Urinary bladder (tissue), 4 donors: ENCODE measurements at places on chromosomes 1 and 21. TPM values are rescaled to one million over a fixed set of nuclear protein-coding genes. Genes with fewer than 3 reads are reported as not detected.

GRCh38 chr1:243946946-243947345, 96.9 kb upstream of the AKT3 start:
- DNase-seq: no peak

- DNase-seq: peak; percentile 72
These were observed at the start of gene COL16A1 for GRCh38 chr1:31703431-31704270. TSS of gene COL16A1 (minus strand) at chr1:31704017. CDS start at chr1:31702193, 1,824 bp downstream.

DNA sequence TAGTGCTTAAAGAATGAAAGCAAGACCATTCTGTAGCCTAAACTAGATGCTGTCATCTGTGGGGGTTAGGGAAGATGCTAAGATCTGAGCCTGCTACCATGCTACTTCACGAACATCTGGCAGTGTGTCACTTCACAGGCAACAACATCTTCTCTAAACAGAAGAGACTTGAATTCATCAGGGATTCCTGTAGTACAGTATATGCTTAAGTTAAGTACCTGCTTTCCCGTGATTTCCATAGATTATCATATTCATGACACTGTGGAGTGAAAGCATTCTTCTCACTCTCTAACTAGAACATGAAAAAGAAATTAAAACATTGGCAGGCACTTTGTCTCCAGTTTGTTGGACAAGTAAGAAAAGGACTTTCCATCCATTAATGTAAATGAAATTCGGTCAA, 390.9 kb downstream of the PTBP2 start:
- DNase-seq: no peak

DNA sequence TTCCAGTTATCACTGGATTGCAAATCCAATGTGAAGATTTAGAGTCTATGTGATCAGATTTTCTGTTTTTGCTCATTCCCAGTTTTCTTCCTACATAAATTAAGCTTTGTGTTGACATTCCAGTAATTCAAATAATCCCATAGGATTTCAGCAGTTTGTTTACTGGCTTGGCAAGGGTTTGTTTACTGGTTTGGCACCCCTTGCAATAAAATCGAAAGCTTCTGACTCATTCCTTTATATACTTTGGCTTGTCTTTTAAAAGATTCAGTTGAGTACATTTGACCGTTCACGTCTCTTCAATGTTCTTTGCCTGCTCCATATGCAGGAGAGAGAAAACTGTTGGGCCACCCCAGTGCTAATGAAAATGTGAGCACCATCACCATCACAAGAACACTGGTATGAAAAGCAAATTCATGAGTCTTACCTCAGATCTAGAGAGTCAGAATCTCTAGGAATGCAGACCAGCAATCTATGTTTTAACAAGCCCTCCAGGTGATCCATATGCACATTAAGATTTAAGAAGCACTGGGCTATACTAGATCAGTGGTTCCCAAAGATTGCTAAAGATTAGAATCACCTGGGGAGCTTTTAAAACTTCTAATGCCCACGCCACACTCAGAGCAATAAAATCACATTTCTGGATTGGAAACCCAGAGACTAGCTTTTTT, 32.8 kb downstream of the ZC3H11B start:
- DNase-seq: no peak

Gene HSPB7
- 13.0 TPM for total RNA-seq

GRCh38 chr1:192974701-192975100, 84.5 kb downstream of the UCHL5 start:
- no peak for DNase-seq

DNA sequence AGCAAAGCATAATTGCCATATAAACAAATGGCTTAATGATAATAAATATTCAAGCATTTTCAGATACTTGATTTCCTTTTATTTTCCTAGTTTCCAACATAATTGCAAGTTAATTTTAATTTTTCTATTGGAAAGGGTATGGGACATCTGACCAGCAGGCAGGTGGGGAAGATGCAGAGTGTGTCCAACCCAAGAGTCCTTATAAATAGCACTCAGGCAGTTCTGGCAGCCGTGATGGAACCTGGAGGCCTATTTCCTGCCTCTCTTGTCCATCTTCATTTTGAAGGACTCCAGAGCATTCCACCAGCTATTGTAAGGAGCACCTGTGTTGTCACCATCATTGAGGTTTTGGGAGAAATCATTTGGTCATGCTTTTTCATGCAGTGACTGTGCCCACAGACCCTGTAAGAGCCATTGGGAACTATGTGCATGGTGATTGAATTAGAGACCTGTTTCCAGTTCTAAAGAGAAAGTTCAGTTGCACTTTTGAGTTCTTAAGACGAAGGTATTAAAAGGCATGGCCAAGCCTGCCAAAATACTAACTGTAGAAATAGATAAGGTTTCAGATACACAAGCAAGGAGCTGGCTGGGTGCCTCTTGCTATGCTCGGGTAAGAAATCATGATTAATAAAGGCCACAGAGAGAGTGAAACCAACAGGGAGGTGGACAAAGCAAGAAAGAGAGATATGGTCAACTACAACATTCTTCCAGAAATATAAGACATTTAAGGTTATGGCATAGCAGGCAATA, 92.3 kb downstream of the SPATA46 start:
- DNase-seq: no peak

DNA sequence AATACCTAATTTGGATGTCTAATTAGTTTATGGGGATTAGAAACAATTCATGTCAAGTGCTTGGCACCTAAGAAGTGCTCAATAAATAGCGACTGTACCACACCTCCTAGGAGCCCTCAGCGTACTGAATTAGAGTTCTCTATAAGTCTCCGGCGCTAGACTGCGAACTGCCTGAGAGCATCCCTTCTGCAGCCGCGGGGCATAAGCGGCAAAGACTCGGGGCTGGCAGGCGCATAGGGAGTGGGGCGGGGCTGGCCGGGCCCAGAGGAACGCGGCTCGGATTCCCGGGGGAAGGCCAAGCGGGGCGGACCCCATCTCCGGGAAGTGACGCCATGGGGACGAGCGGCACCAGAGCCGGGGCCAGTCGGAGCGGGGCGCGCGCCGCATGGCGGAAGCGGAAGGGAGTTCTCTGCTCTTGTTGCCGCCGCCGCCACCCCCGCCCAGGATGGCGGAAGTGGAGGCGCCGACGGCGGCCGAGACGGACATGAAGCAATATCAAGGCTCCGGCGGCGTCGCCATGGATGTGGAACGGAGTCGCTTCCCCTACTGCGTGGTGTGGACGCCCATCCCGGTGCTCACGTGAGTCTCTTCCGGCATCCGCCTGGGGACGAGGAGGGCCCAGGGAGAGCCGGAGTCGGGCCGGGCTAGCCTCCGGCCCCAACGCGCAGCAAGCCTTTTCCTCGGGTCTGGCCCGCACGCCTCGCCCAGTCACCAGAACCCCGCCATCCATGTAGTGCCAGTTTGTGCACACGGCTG, at the start of gene TMEM222:
Gene TMEM222, plus strand, starts transcription at position 351 of the 756 bp plus-strand sequence. Its CDS starts 35 bp downstream, at position 386.
- DNase-seq: peak; percentile 90

DNA sequence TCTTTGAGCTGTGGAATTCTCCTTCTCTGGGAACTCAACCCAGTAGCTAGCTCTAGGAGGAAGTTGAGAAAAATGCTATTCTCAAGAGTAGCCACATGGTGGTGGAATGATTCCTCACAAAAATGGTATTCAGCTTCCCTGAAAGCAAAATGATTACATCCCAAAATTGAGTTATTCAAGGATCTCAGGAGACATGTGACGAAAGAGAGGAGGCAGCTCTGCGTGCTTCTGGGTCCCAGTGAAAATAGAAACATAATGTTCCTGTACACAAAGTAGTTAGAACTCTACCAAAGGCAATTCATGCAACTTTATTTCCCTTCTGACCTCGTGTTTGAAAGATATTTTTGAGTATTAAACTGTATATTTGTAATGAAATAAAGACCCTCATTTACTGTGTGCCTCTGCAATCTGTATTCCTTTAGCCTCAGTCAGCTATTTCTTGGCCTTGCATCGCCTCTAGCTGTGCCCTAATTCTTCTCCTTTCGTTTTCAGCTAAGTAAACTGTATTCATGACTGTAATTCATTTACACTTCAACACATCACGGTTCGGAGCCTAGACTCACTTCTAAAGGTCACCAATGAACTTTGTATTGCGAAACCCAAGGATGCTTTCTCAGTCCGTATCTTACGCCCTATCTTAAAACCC, 167.3 kb downstream of the FASLG start:
- DNase-seq: peak; percentile 40

DNA sequence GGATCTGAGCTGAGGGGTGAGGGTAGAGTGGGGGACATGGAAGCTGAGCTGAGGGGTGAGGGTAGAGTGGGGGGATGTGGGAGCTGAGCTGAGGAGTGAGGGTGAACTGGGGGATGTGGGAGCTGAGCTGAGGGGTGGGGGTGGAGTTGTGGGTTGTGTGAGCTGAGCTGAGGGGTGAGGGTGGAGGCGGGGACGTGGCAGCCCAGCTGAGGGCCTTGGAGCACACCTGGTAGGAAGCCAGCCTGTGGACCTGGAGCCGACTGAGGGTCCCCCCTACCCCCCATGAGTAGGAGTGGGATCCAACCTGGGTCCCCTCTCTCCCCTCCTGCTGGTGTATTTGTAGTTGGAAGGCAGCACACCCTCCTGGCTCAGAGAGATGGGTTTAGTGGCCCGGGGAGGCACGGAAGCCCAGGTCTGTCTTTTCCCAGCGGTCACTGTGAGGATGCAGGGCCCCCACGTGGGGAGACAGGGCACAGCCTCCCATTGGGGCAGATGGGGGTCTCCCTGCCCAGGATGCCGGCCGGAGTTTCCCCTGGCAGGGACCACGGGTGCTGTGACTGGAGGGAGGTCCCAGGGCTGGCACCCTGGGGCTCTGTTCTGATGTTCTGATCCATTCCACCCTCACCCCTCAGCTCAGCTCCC, 13.2 kb upstream of the NPHP4 start:
- DNase-seq: no peak

Gene MCOLN2
- 0.90 TPM for total RNA-seq

GRCh38 chr1:152904688-152905440, 3.5 kb upstream of the IVL start:
- DNase-seq: no peak

GRCh38 chr1:30571380-30571779, 152.0 kb downstream of the MATN1 start:
- no peak for DNase-seq

DNA sequence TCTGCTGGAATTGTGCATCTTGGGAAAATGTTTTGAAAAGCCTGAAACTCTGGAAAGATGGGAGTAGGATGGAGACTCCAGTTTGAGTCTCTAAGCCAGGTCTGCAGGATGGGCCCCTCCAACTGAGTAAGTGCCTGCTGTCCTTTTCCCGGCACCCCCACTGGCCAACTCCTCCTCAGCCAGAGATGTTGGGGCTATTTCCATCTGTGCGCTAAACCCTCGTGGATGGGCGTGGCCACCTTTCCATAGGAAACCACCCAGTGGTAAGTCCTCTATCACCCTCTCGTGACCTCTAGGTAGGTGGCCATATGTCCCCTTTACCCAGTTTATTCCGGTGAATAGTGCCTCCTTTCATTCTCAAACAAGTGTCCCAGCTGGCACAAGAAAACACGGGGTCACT, 250.9 kb downstream of the TOMM20 start:
- no peak for DNase-seq

Gene GLIS1
- 0.42 TPM for total RNA-seq

- DNase-seq: no peak
These were observed 2.8 kb downstream of the KIAA1614 start for GRCh38 chr1:180915426-180915965.

GRCh38 chr1:242691610-242691945, 167.1 kb upstream of the PLD5 start:
- DNase-seq: no peak

GRCh38 chr21:46555225-46555617, 49.7 kb downstream of the S100B start:
- no peak for DNase-seq

DNA sequence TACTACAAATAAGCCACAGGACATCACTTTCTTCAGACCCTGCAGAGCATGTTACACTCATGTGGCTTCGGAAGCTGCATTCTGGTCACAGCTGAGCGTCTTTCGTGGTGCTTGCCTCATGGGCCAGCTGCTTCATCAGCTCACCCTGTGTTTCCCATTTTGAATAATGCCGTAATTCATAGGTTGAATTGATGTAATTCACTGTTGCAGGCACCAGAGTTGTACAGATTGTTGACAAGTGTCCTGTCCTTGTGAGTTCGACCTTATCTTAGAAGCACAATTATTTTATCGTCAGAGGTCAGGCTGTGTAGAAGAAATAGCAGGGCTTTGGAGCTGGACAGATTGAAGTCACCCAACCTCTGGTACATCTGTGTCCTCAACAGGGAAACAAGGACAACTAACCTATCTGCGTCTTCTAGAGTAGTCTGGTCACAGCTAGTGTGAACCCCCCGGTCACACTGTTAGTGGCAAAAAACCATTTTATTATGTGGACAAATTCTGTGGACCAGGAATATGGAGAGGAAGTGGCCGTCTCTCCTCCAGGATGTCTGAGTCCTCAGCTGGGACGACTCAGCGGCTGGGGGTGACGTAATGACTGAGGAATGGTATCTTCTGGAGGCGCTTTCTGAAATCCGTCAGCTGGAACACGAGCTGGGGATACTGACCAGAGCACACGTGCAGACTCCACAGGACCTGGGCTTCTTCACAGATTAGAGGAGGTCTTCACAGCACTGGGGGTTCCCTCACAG, 17.8 kb downstream of the PKNOX1 start:
- DNase-seq: peak; percentile 50

DNA sequence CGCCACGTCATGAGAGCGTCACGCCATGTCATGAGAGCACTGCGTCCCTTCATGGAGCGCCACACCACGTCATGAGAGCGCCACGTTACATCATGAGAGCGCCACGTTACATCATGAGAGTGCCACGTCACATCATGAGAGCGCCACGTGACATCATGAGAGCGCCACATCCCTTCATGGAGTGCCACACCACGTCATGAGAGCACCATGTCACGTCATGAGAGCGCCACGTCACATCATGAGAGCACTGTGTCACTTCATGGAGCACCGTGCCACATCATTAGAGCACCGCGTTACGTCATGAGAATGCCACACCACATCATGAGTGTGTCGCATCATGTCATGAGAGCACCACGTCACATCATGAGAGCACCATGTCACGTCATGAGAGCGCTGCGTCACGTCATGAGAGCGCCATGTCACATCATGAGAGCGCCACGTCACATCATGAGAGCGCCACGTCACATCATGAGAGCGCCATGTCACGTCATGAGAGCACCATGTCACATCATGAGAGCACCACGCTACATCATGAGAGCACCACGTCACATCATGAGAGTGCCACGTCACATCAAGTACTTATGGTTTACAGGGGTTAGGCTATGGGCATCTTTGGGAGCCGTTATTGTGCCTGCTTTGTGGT, 9.8 kb upstream of the NLRP3 start:
- no peak for DNase-seq

GRCh38 chr21:30713766-30714165, 4.8 kb downstream of the KRTAP21-3 start:
- DNase-seq: no peak

GRCh38 chr1:32247452-32247851, 430 bp downstream of the FAM167B start:
- no peak for DNase-seq

DNA sequence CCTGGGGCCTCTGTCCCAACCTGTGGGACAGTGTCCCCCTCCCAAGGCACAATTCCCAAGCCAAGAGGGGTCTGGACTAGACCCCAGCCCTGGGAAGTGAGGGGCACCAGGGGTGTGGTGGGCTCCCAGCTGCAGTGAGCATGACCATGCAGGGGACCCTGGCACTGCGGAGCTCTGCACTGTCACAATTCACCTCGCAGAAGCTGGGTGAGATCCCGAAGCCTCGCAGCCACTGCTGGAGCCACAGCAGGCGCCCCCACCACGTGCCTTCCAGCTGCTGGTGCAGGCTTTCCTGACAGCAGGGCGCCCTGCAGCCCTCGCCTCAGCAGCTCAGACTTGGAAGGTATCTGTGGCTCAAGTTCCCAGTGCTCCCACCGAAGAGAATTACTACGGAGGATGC, 10.0 kb upstream of the SRARP start:
- DNase-seq: no peak

- DNase-seq: no peak
These were observed 5.2 kb upstream of the VSIG8 start for GRCh38 chr1:159867664-159868026.

- no peak for DNase-seq
These were observed 16.2 kb downstream of the DRAXIN start for GRCh38 chr1:11707621-11708276.
